Endothelial cell (in vitro differentiated cells): ENCODE measurements at places on chromosomes 5 and 9.

- DNase-seq: no peak
Measured at GRCh38 chr5:11620172-11620571, 284.1 kb downstream of the CTNND2 start.

GRCh38 chr5:178572617-178573016, 17.6 kb downstream of the COL23A1 start:
- DNase-seq: no peak

GRCh38 chr9:133104718-133105460, 16.2 kb downstream of the RALGDS start:
- no peak for DNase-seq

- DNase-seq: no peak
Measured at GRCh38 chr9:72950875-72951442, 1.9 kb downstream of the ALDH1A1 start.

- no peak for DNase-seq
Measured at GRCh38 chr9:105391288-105391687, 56.5 kb upstream of the FSD1L start.

DNA sequence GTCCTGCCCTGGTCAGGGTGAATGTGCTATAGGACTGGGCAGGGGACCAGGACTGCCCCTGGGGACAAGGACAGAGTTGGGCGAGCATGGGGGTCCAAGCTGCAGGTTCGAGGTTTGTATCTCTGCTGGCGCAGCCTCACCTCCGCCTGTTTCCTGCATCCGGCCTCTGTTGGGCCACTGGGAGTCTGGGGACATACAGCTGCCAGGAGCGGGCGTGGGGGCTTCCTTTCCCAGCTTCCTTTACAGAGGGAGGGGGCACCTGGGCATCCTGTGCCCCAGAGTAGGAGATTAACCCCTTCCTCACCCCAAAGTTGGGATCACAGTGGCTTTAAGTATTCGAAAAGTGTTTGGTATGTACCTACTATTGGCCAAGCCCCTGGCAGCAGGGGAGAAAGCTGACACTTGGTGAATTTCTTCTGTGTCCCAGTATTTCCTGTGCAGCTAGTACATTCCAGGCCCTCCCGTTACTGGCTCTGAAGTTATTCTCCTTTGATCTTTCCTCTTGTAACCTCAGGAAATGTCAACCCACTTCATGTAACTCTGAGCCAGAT, 19.0 kb downstream of the OLFML2A start:
- DNase-seq: peak; percentile 58

- DNase-seq: no peak
Measured at GRCh38 chr9:137051145-137051724, 2.6 kb downstream of the ENTPD2 start.
